SJSA1 (cell line): ENCODE measurements at places on chromosomes 13 and 19.

GRCh38 chr19:56671613-56671994 is at the start of gene ZNF835:
TSS of gene ZNF835 (minus strand) at chr19:56671757. CDS start at chr19:56665198, 6,559 bp downstream.
- no peak for DNase-seq

DNA sequence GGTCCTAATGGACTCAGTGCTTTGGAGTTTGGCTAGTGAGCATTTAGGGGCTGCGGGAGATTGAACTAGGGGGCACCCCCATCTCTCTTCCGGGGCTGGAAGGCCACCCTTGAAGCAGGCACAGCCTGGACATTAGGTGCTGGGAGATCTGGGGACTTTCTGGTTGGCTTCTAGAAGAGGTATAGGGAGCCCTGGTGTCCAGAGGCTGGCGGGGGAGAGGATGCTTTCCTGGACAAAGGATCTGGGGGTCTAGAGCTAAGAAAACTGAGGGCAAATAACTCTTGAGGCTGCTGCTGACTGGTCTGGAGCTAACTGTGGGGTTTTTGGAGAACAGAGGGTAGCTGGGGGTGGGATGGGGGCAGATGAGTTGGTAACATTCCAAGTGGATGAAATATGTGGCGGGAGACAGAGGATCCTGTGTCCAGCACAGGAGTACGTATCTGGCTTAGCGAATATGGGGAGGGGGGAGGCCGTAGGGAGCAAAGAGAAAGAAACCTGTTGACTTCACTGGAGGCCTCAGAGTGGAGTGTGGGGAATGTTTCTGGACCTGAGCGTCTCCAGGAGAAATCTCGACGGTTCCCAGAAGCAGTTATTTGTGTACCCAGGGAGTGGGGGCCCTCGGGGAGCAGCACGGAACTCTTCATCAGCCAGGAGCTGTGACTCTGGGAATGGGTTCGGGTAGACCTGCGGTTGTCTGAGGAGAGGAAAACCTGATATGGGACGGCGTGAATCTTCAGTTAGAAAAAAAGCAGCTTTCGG is 1.4 kb downstream of the HNRNPUL1 start:
- no peak for DNase-seq

GRCh38 chr13:20074966-20075365 is 85.9 kb downstream of the GJA3 start:
- DNase-seq = no peak

DNA sequence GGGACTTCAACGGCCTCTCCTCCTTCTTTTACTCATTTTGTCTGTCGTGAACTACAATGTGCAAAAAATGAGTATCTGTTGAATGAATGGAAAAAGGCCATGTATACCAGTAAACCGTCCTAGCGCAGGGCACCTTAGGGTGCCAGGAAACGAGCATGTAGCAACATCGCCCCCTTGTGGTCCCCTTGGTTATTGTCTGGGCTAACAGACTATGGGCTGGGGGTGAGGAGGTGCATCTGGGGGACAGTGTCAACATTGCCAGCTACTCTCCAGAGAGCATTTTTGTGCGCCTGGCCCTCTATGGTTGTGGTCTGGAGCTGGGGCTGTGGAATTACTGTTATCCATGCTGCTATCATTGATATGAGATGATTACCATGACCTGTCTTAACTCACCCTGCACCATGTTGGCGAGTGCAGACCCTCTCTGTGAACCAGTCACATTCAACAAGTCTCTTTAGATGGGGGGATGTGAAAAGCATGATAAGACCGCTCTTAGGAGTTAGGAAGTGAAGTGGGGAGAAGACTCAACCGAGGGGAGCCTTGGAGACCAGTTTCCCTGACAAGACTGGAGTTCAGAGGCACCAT is 22.8 kb upstream of the SIGLEC11 start:
- DNase-seq = peak; percentile 54

DNA sequence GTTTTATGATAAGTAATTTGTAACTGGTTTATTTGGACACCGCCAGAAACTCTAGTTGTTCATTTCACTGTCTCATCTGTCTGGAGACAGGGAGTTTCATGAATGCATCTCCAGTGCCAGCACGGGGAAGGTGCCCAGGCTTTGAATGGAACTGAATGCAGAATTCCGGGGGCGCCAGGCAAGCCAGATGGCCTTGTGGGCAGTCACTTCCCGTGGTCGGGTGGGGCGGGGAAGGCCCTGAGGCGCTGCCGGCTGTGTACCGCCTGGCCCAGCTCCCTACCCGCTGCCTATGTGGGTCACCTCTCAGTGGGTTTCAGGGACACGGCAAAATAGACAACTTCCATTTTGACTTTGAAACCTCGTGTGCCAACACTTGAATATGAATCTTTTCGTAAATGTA is 28.8 kb upstream of the MCF2L start:
- no peak for DNase-seq

DNA sequence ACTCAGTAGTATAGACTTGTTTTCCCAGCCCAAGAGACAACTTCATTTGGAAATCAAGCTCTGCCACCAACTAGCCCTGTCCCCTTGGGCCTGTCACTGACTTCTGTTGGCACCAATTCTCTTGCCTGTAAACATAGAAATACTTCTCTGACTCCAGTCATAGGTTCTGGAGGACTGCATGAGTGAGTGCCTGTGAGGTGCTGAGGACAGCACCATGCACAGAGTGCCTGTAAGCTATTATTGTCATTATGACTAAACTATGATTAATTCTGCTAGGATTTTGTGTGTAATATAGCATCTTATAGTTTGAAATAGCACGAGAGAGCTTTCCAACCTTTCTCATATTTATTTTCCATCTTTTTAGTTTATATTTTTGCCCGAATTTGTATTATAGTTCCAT is 247.9 kb downstream of the MYO16 start:
- DNase-seq = no peak

- DNase-seq = no peak
Measured at GRCh38 chr19:15450528-15450890, 753 bp upstream of the WIZ start.

GRCh38 chr19:41597600-41598041 is 21.7 kb downstream of the CEACAM21 start:
- DNase-seq = peak; percentile 40

DNA sequence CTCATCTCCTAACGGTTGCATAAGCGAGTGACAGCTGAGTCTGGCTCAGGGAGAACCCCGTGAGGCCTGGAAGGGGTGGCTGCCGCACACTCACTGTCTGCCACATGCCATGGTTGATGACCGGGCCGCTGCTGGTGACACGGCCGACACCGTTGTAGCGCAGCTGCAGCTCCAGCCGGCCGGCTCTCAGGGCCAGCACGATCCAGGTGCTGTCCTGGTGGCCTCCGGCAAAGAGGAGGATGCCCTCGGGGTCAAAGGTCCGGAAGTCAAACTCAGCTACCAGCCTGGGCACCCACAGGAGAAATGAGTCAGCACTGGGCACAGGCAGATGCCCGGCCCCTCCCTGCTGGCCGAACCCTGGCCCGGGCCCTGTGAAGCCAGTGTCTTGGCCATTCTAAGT is 31.7 kb downstream of the GAS6 start:
- DNase-seq = no peak

GRCh38 chr19:12194827-12195731 is 32.2 kb downstream of the ZNF136 start:
- DNase-seq = no peak

- DNase-seq = no peak
Measured at GRCh38 chr13:51674276-51674675, 90.0 kb downstream of the WDFY2 start.

DNA sequence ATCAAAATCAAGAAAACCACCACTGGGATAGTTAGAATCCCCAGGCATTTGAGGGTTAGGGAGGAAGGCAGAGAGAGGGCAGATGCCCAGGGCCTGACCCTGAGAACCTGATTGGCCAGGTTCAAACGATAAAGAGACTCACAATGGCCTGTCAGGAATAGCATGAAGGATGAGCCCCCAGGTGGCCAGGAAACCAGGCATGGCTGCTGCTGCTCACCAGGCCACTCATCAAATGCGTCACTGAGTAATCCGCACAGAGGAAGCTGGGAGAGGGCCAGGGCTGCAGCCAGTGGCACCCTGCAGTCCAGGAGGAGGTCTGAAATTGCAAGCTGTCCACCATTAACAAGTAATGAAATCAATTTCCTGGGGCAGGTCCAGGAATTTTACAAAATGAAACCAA is 111.3 kb downstream of the KATNAL1 start:
- DNase-seq = no peak
